ENCODE measurements at places on chromosomes 3 and 15. TPM values are rescaled to one million over a fixed set of nuclear protein-coding genes. Genes with fewer than 3 reads are reported as not detected.

The SH3GL3 gene
- total RNA-seq: not detected

The PLS1 gene
- total RNA-seq: 34.1 TPM

The AMT gene
- total RNA-seq: 32.5 TPM

The HRH1 gene
- total RNA-seq: not detected

The ROPN1 gene
- not detected for total RNA-seq

The LMCD1 gene
- total RNA-seq: 6.2 TPM

The DZIP1L gene
- 1.1 TPM for total RNA-seq

The KBTBD8 gene
- total RNA-seq: 16.2 TPM

Data from HepG2 (cell line).